NCI-H1930 (cell line): ENCODE measurements at places on chromosomes 5 and 9.

DNA sequence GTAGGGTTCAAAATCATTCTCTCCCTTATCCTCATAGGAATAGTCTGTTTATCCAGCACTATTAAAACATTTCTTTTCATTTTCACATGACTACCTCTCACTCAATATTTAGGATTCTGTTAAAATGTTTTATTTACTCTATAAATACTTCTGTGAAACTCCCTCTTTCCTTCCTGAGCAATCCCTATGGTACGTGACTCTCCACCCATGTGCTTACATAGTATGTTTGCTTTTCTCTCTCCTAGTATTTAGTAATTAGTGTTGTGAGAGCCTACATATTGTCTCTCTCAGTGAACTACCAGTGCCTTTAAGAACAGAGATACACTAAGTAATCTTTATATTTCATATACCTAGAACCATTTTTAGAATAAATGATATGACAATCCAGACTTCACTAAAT, 46.0 kb downstream of the PTPRD start:
- no peak for DNase-seq

DNA sequence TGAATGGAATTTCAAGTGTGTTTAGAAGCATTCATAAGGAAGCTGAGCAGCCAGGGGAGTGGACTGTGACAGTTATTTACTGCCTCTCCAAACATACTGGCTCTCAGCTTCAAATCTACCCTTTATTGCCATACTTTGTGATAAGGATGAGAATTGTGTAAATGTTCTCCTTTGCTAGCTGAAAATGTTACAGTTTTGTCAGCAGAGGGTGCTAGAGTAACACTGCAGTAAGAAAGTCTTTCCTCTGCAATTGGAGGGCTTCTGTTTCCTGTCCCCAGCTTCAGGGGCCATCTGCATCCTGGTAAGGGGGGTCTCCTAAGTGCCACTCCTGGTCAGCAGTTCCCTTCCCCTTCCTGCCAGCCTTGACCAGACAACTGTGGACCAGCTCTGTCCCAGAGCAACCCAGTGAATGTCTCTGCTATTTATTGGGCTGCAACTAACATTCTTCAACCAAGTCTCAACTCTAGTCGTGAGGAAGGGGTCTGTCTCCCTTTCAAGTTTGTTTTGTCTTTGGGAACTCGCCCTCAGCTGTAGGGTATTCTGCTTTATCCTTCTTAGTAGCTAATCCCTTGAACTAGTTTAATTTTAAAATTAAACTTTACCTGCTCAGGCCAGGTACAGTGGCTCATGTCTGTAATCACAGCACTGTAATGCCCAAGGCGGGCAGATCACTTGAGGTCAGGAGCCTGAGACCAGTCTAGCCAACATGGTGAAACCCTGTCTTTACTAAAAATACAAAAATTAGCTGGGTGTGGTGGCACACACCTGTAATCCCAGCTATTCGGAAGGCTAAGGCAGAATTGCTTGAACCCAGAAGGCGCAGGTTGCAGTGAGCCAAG, 45.3 kb downstream of the RAPGEF6 start:
- no peak for DNase-seq

DNA sequence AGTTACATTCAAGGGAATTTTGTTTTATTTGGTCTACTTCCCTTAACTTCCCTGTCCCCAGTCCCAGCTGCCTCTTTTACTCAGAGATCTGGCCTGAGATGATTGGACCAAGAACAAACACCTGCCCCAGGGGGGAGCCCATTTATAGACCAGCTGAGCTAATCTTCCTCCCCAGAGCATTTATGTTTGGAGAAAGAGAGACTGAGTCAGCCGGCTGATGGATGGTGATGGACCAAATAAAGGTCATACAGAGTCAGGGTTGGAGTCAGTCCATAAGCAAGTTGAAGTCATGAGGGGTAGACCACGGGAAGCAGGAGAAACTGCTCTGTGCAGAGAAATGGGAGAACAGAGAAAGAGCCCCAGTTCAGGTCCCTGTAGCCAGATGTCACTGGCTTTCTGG, 77.7 kb downstream of the TMEM174 start:
- DNase-seq, result no peak

GRCh38 chr5:73948720-73949119, 322.7 kb downstream of the ARHGEF28 start:
- no peak for DNase-seq

- DNase-seq, result no peak
These were observed 21.3 kb downstream of the MAML1 start for GRCh38 chr5:179753971-179754370.

DNA sequence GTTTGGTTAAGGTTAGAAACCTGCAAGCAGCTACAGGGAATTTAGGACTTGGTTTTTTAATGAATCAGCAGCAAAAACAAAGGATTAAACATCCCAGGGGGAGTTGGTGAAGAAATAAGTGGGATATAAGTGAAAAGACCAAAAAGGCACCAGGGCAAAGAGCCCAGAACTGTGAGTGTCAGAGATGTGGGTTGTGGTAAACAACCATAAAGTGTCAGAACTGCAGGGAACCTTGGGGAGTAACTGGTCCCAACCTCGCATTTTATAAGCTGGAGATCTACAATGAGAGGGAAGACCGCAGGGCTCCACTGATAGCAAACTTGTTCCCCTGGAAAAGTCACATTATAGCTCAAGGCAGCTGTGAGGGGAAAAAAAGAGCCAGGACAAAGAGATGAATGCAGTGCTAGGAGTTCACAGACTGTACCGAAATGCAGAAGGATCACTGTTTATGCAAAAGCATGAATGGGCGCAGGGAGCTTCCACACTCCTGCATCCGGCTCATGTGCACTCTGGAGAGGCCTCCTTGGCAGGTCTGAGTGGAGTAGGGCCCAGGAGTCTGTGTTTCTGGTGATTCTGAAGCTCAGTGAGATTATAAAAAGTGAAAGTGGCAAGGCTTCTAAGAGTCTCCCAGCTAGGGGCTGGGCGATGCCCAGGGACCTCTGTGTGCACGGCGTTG, 156.3 kb downstream of the GOLPH3 start:
- no peak for DNase-seq

DNA sequence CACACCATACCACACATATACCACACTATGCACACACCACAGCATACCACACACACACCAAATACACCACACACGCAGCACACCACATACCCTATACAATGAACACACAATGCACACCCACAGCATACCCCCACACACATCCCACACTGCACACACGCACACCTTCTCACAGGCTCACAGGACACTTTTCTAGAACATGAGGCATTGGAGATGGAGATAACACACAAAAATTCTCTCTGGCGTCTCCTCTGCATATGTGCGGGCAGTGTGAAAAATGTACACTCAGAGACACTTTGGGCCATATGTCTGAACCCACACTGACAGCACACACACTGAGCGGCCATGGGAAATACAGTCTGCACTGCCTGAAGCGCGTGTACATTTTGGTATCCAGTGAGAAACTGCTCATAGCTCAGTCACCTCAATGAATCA, 278.1 kb downstream of the GADD45G start:
- no peak for DNase-seq

- DNase-seq, result no peak
These were observed 240.8 kb downstream of the MCTP1 start for GRCh38 chr5:95044096-95044495.

DNA sequence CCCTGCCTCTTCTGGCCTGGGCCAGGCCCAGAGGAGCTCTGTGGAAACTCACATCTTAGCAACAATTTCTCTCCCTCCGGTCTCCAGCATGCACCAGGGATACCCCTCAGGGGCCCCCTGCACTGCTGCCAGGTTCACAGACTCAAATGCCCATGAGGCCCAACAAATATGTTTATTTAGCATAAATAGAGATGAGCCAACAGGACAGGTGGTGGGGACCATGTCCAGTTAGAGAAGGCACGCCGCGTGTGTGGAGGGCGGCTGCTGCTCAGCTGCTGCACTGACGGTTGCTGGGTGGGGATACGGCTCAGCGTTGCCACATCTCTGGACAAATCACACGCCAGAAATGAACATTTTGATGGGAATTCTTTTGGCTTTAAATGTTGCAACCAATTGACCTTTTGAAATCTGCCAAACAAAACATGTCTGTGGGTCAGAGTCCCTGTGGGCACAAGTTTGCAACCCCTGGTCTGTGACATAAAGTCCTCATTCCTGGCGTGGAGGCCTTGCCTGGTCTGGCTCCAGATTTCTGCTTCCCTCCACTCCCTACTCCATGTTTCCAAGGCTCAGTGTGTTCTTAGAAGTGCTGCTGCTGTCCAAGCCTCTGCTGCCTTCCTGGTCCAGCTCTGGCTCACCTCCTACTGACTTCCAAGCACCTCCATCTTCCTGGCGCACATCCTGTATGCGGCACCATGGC, 88.9 kb downstream of the AMBP start:
- DNase-seq, result no peak

DNA sequence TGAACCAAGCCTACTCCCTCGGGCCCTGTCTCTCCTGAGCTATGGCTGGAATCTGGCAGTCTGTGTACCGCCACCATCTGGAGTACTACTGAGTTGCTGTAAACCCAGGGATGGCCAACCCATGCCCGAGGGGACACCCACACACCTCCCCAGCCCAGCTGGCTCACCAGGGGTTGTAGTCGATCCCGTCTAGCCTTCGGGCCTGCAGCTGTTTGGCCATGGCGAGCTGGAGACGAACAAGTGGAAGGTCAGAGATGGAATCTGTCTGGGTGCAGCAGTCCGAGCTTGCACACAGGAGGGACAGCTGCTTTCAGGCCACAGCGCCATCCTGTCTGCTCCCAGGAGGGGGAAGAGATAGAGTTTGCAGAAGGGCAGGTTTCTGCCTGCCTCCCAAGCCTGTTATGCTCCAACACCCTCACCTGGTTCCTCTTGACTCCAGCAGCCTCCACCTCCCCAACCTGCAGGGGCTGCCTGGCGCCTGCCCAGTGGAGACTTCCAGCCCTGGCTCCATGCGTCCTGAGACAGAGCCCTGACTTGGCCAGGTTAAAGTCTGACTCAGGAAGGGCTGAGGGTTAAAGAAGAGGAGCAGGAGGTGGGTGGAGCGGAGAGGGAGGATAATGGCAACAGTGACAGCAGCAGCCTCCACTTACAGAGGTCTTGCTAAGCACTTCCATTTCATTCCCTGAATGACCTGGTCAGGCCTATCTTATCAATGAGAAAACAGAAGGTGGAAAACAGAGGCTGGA, 15.8 kb upstream of the SPOUT1 start:
- DNase-seq, result no peak

DNA sequence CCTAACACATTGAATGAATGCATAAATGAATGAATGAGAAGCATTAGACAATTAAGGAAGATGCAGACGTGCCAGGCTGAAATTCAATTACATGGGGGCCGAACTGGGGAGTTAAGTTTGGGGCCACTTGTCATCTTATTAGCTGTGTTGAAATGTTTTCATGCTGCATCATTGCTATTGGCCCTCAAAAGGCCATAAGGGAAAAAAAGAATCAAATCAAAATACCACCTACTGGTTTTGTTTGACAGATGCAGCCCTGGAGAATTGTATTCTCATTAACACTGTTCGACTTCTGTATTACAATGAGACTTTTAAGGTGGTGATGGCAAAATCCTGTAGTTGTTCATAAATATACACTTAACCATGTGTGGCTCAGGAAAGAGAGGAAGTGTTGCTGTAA, 38.4 kb downstream of the UBE2QL1 start:
- DNase-seq, result no peak

GRCh38 chr5:40447438-40447837, 232.3 kb upstream of the PTGER4 start:
- no peak for DNase-seq

- no peak for DNase-seq
These were observed 33.0 kb upstream of the LCP2 start for GRCh38 chr5:170330568-170331054.

DNA sequence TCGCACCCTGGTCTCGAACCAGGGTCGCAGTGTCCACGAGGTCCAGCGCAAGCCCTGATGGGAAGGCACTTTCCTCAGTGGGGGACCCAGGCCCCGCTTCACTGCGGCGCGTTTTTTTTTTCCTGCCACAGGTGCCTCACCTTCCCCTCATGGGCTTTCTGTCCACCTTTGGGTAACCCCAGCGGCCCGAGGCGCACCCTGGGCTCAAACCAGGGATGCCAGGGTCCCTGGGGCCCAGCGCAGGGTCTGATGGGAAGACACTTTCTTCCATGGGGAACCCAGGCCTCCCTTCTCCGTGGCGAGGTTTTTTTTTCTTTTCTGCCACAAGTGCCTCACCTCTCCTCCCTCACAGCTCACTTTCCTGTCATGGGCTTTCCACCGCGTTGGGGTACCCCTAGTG, 1269.9 kb downstream of the FOXD4L5 start:
- DNase-seq, result no peak

DNA sequence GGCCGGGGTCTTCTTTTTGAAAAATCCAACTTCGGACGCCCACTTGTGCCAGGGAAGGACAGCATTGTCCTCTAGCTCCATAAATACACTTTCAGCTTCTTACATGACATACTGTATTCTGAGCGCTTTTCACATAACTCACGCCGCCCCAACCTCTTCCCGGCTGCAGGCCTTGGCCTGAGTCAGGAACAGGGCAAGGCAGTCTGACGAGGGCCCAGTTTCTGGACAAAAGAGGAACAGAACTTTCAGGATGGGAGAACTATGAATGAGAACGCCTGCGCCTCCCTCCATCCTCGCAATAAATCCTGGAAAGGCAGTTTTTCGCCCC, 650 bp downstream of the DCTN4 start:
- DNase-seq, result no peak

- DNase-seq, result no peak
These were observed 13.2 kb downstream of the S100Z start for GRCh38 chr5:76863001-76863400.

DNA sequence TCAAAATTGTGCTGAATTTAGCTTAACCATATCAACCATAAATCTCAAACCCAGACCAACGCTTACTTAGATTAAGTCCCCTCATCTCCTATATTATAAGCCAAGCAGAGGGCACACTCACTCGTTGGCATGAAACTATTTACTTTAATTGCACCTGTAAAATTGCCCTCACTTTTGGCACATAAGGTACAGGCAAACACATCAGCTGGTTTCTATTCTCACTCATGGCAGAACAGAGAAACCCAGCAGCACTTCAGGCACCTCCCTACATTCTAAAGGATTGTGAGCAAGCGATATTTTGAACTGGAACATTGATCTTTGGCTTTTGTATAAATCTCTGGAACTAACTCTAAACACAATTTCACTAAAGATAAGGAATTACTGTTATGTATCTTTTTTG, 845.6 kb upstream of the CDH6 start:
- DNase-seq, result no peak

GRCh38 chr9:83317244-83317643, 221.0 kb downstream of the FRMD3 start:
- no peak for DNase-seq
